ENCODE measurements at places on chromosomes 7 and 10. TPM values are rescaled to one million over a fixed set of nuclear protein-coding genes. Genes with fewer than 3 reads are reported as not detected.

PYROXD2 gene
- total RNA-seq, result 2.3 TPM

PPP1R9A gene
- total RNA-seq, result not detected

AKR1C8 gene
- total RNA-seq, result not detected

TM9SF3 gene
- 93.1 TPM for total RNA-seq

CDHR3 gene
- total RNA-seq, result 4.0 TPM

EIF5AL1 gene
- 0.53 TPM for total RNA-seq

MRLN gene
- not detected for total RNA-seq

GIMAP1 gene
- total RNA-seq, result not detected

TBC1D12 gene
- 4.3 TPM for total RNA-seq

EPHB6 gene
- total RNA-seq, result 25.4 TPM

CLCN1 gene
- not detected for total RNA-seq

SPDYE5 gene
- total RNA-seq, result not detected

TRIL gene
- under 0.01 TPM for total RNA-seq
